ENCODE measurements at places on chromosomes 6 and 20.

DNA sequence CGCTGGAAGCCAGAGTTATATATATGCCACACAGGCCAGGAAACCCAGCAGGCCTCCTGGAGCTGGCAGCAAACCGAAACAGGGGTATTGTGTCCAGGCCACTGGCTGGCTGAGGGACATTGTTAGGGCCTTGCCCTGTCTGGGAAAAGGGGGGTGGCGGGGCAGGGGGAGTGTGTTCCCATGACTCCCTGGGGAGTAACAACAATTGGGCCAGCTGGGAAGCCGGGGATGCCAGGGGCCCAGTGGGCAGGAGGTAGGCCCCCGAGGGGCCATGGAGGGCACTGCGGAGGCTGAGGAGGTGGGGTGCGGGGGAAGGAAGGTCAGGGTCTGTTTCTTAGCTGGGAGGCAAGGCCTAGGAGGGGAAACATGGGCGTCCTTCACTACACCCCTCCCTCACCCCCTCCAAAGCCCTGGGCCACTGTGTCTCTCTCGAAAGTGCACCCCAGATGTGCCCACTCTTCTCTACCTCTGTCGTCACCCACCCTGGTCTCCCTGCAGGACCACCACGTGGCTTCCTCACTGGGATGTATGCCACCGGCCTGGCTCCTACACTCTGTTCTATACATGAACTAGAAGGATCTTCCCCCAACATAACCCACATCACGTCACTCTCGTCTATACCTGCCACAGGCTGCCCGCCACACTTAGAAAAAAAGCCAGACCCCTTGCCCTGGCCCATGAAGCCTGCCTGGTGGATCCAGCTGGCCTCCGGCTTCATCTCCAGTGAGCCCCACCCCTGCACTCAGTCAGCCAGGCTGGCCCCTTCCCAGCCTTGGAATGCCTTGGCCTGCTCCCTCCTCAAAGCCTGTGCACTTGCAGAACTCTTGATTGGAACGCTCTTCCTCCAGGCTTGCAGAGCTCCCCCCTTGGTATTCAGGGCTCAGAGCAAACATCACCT is 7.8 kb upstream of the E2F1 start:
- no peak for DNase-seq

DNA sequence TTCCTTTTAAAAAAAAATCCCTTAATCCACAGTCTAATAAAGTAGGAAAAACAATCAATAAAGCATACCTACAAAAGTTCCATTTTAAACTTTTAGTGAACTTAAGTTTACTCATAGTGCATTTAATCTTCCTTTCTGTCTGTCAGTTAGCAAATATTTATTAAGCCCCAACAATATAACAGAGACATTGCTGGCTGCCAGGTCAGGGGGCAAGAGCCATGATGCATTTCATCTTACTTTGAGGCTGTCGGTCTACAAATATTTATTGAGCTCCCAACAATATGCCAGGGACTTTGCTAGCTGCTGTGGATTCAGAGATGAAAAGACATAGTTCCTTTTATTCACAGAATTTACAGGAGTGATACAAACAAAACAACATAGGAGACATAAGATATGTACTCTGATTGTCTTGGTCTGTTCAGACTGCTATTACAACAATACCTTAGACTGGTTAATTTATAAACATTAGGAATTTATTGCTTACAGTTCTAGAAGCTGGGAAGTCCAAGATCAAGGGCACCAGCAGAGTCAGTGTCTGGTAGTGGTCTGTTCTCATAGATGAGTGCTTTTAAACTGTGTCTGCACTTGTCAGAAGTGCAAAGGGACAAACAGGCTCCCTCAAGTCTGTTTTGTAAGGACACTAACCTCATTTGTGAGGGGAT is 118.6 kb downstream of the PLCB1 start:
- DNase-seq, result peak; percentile 51

DNA sequence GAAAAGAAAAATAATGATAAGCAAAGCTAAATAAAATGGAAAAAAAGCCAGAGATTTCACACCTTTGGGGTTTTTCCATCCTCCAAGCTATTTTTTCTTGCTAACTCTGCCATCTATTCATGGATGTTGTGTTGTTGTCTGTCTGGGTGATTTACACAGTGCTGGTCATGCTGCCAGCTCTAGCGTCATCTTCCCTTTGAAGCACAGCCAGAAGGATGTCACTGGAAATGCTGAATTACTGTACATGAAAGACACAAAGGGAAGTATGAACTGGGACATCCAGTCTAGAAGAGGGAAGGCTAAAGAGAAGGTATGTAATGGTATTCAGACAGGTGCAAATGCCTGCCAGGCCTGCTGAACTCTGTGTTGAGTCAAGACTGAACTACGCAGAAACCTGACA is 241.9 kb upstream of the STXBP5 start:
- DNase-seq, result no peak

- peak; percentile 55 for DNase-seq
Observed at GRCh38 chr6:48765352-48765961, 654.5 kb upstream of the PTCHD4 start.

DNA sequence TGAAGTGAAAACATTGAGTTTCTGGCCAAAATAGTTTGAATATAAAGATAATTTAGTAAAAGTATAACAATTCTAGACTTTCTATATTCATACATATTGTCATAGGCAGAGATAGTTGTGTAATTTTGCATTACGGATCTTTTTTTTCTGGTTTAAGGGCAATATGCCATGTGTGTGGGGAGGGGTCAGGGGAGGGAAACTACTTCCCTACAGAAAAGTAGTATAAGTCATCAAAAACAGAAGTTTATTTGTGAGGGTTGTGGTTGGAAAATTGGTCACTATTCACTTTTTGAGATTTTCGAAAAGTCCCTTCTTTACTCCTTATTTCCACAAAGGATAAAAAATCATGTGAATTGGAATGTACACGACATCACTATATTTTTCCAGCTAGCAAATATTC is 288.2 kb upstream of the PREP start:
- no peak for DNase-seq

DNA sequence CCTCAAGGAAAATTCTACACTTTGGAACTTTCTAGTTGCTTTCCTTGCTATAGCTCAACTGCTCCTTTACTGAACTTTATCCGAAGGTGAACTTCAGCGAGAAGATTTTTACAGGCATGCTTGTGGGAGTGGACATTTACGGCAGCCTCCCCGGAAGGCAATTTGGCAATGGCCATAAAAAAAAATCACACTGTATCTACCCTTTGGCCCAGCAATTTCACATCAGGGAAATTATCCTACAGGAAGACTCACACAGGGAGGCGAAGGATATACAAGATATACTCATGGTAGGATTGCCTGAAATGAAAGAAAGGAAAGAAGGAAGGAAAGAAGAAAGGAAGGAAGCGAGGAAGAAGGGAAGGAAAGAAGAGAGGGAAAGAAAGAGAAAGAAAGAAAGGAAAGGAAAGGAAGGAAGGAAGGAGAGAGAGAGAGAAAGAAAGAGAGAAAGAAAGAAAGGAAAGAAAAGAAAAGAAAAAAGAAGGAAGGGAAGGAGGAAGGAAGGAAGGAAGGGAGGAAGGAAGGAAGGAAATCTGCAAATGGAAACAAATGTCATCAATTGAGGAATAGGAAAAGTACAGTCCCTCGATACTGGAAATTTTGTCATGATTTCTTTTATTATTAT is 25.7 kb downstream of the OVOL2 start:
- no peak for DNase-seq

DNA sequence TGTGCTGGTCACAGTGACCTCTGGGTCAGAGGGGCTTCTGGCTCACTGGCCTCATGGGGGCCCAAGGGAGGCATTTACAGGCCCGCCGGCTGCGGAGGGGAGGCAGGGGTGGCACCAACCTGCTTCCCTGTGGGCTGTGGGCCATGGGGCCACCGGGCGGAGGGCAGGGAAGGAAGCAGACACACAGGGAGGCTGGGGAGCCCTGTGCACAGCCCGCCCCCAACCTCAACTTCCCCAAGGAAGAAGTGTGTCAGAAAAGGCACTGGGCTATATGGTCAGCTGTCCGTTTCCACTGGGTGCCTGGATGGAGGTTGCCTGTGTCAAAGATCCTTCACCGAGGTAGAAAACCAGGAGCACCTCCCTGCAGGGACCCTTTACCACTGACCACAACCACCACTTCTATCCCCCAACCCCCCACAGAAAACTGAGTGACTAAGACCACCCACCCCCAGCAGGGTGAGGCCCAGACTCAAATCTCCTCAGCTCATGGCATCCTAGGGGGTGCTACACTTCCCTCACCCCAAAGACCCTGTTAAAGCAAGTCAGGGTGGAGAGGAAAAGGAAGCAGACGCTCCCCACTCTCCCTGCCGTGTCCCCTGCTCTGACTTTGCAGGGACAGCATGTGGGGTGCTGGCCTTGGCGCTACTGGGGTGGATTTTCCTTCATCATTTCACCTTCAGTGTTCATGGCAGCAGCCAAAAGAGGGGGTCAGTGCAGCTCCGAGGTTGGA is 5.6 kb downstream of the CST3 start:
- DNase-seq, result no peak

DNA sequence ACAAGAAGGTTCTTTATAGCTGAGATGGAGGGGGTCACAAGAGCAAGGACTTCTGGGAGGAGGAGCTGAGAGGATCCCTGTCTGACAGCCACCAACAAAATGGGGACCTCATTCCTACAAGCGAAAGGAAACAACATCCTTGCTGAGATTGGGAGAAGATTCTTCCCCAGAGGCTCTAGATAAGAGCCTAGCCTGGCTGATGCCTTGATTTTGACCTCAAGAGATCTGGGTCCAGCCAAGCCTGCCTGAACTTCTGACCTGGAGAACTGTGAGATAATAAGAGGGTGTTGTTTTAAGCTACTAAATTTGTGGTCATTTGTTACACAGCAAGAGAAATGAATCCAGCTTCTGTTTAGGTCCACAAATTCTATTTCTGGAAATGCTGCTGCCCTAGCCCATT is 75.4 kb upstream of the SLC4A11 start:
- DNase-seq, result no peak

GRCh38 chr20:1920252-1920651 is 25.0 kb downstream of the SIRPA start:
- peak; percentile 88 for DNase-seq

GRCh38 chr20:24670341-24670872 is 201.0 kb downstream of the SYNDIG1 start:
- DNase-seq, result no peak
